ENCODE measurements at places on chromosomes 2 and 18.
A peak's percentile ranks its signal among the peaks of the same experiment; 100 is the strongest.

GRCh38 chr18:79951545-79952455 is at the start of gene SLC66A2:
TSS of gene SLC66A2 (minus strand) at chr18:79951653. CDS start at chr18:79950926, 727 bp downstream.
- no peak for DNase-seq

DNA sequence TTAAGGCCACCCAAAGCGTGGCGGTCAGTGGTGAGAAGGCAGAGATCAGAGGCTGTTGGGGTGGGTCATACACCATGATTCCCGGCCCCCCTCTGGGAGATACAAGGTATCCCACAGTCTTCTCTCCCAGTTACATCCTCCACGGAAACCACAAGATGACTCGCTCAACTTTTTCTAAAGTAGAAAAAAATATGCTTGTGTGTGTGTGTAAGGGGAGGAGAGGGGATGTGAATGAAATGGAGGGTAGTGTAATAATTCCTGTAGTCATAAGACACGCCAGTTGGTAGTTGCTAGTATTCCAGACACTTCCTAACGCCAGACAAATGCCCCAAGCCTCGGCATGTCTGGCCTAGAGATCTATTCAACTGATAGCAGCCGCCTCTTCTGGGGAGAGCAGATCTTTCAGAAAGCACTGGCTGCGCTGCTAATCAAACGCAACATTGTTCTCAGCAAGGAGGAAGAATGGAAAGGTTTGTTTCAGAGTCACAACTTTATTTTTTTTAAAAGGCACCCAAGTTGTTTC is 143.5 kb downstream of the TGIF1 start:
- DNase-seq, result peak; percentile 64

GRCh38 chr2:176081837-176082524 is 1.8 kb downstream of the EVX2 start:
- DNase-seq, result no peak

DNA sequence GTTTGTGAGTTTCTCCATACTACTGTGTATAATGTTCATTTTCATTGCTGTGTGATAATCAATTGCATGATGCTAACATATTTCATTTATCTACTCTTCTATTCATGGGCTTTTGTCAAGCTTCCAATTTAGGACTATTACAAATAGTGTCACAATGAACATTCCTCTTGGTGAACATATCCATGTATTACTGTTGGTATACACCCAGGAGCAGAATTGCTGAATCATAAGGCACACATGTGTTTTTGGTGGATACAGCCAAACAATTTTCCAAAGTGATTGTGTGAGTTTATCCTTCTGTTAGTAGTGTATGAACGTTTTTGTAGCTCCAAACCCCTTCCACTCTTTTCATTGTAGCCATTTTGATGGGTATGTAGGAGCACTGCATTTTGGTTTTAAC is 101.6 kb upstream of the COPS8 start:
- DNase-seq, result no peak

DNA sequence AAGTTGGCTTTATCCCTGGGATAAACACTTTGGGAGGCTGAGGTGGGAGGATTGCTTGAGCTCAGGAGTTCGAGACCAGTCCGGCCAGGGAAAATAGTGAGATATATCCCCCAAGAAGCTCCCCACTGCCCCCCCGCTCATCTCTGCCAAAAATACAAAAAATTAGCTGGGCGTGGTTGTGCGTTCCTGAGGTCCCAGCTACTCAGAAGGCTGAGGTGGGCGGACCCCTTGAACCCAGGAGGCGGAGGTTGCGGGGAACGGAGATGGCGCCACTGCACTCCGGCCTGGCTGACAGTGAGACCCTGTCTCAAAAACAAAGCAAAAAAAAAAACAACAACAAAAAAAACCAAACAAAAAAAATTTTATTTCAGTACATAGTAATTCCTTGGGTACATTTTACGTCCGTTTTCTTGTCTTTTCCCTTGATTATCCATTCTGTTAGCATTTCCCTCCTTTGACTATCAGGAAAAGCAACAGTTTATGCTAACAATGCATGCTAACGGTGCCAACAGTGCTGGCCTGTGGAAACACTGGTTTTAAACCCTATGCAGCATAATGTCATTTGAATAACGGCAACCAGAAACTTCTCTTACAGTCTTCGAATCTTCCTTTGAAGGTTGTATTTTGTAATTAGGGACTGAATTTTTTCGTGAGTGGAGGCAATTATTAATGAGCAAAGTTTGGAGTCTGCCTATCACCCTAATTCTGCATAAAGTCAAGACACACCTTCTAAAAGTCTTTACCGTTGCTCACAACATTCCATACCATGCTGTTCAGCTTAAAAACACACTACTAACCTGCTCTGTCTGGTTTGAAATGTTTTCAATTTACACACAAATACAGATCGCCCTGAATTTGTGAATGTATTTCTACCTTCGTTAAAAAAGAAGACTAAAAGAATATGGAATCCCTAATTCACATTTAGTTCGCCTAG is 721 bp upstream of the MIB1 start:
- DNase-seq, result no peak

DNA sequence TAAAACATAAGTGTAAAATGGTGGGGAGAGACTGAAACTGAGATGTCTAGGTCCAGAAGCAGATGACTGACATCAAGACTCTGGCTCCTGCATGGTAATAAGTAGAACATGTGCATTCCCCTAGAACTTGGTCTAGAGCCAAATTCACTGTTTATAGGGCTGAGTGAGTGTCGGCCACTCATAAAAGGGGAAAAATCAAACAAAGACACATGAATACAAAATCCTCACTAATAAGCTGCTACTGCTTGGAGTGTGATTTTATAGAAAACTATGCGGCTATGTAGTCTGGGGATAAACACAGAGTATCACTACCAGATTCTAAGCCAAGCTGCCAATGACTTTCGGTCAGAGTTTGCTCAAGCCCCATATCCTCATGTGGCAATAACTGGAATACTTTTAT is 1080.8 kb upstream of the DDX18 start:
- DNase-seq, result no peak

DNA sequence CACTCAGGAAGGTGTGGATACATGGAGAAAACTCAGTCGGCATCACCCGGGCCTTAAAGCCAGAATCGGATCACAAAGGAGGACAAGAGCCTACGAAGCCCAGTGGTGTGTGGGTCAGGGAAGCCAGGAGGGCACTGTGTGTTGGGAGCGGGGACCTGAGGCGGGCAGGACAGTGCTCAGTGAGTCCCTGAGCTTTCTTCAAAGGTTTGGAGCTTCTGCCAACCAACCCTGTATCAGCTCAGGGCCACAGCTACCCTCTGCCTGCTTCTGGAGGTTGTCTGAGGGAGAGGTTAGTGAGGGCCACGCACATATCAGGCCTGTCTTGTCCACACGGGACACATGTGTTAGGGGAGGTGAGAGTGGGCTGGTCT is 52.4 kb downstream of the DYSF start:
- no peak for DNase-seq

DNA sequence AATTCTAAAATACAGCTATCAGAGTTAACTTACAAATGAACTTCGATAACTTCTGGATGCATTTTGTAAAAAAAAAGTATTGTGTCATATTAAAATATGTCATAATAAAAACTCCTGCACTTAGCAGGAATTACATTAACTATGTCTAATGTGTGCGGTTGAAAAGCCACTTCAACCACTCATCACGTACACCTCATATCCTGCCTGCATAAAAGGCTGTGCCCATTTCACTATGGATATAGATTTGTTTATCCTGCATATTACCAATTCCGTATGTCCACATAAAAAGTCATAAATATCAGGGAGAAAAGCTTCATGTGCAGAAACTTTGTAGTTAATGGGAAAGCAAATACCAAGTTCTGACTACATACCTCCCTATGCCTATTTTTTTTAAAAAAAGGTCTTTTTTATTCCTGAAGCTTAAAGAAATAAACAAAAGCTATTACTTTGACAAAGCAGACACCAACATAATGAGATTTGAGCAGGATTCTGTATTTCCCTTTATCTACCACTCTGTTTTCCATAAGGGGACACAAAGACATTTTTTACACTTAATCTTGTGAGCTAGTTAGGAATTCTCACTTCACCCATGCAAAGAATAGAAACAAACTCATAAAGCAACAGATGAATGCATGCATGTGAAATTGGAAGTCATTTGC is 96.1 kb downstream of the PPP1R1C start:
- no peak for DNase-seq

DNA sequence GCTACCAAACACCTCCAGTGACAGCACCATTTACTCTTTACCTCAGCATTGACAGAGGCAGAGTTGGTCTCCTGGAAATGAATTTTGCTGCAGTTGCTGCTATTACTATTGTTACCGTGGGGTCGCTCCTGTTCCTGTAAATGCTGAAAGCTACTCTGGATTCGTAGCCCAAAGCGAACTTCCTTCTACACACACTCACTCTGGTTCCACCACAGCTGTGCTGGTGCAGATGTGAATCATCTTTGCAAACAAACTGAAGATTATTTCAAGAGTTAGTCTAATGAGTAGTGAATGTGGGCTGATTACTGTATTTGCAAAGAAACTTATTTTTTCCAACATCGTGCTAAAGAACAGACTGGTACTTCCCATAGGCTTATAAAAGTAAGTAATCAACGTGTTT is 304.0 kb downstream of the LPIN1 start:
- DNase-seq, result no peak

DNA sequence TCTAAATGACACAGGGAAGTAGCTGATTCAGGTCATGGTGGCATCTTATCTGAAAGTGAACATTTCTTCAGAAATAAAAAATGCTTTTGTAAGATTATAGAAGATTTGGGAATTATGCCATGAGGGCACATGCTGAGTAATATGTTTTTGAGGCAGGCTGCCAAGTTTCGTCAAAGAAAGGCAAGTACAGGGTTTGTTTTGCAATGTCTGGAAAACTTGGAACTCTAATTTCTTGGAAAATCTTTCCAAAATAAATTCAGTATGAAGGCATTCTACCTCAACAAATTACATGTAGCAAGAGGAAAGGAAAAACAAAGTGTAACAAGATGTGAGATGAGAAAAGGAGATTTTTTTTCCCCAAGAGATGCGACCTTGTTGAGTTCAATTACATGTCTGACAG is 167.7 kb downstream of the PLCL1 start:
- DNase-seq, result peak; percentile 56

GRCh38 chr2:197502201-197502600 is 2.0 kb downstream of the HSPE1 start:
- DNase-seq, result no peak

DNA sequence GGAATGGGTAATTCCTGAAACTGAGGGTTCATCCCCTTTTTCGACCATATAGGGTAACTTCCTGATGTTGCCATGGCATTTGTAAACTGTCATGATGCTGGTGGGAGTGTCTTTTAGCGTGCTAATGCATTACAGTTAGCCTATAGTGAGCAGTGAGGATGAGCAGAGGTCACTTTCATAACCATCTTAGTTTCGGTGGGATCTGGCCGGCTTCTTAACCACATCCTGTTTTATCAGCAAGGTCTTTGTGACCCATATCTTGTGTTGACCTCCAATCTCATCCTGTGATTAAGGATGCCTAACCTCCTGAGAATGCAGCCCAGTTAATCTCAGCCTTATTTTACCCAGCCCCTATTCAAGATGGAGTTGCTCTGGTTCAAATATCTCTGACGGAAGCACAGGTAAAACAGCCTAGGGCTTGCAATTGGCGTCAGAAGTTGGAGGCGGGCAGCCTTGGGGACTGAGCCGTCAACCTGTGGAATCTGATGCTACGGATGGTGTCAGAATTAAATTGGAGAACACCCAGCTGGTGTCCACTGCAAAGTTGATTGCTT is 19.5 kb downstream of the RALBP1 start:
- DNase-seq, result no peak

- DNase-seq, result no peak
These were observed 19.3 kb upstream of the ACKR3 start for GRCh38 chr2:236550290-236550689.

DNA sequence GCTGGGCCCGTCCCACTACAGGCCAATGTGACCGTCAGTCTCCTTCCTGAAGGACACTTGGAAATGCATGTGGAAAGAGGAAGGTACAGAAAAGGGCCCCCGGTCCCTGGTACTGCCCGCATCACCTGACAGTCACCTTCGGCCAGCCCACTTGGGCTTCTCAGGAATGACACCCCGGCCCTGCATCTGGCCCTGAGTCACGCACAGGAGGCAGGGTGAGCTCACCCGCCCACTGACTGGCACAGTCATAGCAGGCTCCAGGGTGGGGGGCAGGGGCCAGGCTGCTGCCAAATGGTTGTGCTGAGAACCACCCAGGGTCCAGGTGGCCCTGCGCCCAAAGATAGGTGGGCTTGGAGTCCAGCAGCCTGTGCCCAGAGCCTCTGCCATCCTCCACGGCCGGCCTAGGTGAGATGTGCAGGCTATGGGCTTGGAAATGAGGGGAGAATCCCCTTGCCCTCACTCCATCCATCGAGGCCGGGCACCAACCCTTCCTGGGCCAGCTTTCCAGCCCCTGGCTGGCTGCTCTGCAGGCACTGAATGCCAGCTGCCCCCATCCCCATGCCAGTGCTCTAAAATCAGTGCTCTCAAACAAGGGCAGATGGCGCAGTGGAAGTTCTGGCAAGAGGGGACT is 14.1 kb downstream of the EMX1 start:
- DNase-seq, result no peak

DNA sequence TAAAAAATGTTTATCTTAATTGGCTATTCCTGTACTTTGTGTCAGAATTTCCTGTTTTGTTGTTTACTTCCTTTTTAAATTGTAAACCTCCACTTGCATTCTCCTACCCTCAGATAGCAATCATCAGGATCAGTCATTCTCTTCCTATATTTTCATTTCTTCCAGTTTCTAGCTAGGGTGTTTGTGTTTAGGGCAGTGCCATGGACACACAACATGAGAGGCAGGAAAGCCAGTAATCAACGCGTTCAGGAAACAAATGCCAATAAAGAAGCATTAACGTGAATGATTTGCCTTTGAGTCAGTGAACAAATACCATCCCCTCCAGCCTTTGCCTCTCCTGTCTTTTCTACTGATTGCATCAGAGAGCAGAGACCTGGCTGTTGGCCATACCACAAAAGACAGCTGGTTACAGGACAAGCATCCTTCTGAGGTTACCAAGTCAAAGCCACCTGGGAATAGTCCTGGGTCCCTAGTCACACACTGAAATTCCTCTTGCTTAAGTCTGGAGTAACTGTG is 56.7 kb upstream of the FHL2 start:
- peak; percentile 93 for DNase-seq

GRCh38 chr2:85168942-85169341 is 35.8 kb downstream of the TCF7L1 start:
- DNase-seq, result no peak

DNA sequence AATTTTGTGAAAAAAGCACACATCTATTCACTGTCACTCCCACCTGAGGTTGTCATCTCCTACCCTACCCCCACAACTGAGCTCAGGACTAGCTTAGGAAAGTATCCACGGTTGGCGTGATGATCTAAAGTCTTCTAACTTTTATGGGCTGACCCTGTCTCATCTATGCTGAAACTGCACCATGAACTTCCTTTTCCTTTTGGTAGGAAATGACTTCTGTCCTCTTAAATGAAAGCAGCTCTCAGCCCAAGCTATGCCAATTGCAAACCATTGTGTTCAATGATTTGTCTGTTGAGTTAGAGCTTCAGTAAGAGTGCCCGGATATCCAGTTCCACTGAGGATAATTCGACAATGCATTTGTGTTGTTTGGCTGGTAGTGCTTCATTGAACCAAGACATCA is 52.7 kb downstream of the ARHGAP25 start:
- DNase-seq, result no peak

- DNase-seq, result no peak
These were observed 437.4 kb upstream of the SALL3 start for GRCh38 chr18:78542204-78542603.
